ENCODE measurements at places on chromosomes 5 and 9.

GRCh38 chr5:79074641-79075040 lies 5.1 kb downstream of the BHMT2 start:
- peak; percentile 23 for ATAC-seq

DNA sequence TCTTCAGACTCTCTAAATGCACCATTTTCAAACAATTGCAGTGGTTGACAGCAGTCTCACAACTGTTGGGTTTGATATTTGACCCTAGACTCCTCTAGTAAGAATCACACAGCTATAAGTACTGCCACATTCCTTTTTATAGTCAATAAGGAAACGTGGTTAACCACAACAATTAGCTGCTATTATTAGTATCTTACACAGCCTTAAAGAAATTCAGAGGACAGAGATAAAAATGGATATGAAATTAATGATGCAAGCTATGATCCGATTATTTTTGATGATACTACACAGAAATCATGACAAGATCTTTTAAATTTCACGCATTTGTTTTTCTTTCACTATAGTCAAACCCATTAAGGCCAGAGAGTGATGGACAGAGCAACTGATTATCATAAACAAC lies 288.6 kb upstream of the C9orf72 start:
- ATAC-seq: no peak

- no peak for ATAC-seq
Observed at GRCh38 chr5:127824126-127824525, 120.9 kb downstream of the CCDC192 start.

- ATAC-seq: no peak
Observed at GRCh38 chr5:68318955-68319705, 103.6 kb downstream of the PIK3R1 start.

DNA sequence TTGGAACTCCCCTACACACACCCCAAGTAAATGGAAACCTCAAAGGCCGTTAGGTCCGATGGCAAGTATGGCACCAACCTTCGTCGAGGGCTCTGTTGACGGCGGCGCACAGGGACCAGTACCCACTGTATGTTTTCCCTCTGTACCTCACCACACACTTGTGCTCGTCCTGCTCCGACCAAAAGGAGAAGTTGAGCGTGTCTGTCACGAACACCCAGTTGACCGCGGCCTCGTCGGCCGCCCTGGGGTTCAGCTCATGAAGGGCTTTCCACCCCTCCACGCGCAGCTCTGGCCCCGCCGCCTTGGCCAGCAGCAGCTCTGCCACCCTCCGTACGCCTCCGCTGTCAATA lies 24.0 kb downstream of the HNRNPK start:
- ATAC-seq: no peak

- ATAC-seq: no peak
Observed at GRCh38 chr5:83426855-83427254, 44.7 kb upstream of the VCAN start.

GRCh38 chr9:16716601-16717000 lies 153.9 kb downstream of the BNC2 start:
- no peak for ATAC-seq

- ATAC-seq: no peak
Observed at GRCh38 chr5:79975422-79975821, 15.6 kb downstream of the MTX3 start.

GRCh38 chr9:19127871-19128500 lies 694 bp upstream of the PLIN2 start:
- ATAC-seq: peak; percentile 20

GRCh38 chr5:154274828-154275185 lies 84.3 kb downstream of the GALNT10 start:
- ATAC-seq: no peak

DNA sequence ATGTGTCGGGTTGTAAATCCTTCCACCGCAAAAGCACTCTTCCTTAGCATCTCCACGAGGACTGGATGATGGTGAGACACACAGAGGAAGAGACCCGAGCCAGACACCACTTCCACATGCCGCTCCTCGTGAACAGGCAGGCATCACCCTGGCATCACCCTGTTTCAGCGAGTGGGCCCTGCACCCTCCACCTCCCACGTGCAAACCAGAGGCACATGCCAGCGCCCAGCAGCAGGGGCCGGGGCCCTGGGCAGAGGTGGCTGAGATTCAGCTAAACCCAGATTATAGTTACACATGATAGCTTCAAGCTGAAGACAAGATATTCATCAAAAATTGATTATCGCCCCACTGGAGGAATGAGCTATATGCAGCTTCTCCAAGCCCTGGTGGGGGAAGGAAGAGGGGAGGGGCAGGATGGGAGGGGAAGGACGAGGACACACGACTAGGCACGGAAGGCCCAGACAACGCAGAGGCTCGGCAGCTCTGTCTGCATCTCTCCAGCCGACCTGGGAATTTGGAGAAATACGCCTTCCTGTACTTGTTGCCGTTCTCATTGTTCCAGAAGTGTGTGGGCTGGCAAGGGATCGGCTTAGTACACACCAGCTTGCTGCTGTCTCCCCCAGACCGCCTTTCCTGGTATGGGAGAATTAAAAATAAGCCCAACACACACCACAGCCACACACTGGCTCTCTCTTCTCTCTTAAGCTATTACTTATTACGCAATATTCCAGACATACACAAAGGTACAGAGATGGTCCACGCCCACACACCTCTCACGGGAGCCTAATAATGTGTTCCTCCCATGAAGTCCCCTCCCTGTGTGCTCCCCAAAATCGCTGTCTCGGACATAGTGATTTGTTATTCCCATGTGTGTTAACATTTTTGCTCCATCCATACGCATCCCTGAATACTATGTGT lies 50.4 kb upstream of the ZNF354A start:
- no peak for ATAC-seq

DNA sequence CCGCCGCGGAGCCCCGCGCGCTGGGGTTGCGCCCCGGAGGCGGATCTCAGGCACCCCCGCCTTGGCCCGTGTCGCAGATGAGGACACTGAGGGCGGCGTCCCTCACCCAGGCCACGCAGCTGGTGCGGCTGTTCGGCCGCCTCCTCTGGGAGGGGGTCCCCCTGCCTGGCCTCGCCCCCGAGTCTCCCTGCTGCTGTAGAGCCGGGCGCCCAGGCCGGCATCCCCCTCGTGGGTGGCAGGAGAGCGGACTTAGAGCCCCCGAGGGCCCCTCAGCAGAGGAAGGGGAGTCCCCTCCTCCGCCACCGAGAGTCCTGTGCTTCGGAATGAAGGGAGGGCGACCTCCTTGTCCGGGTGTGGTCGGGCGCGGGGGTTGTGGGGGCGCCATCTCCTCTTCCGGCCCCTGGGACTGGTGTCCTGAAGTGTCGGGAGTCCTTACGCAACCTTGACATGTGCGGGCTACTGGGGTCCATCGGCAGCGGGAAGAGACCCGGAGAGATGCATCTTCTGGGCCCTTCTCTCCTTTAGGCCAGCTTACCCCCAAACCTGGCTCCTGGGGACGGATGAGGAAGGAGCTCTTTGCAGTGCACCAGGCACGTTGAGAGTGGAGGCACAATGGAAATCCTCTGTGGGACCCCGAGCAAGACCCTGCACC lies 11.7 kb upstream of the EXOSC2 start:
- ATAC-seq: peak; percentile 45

DNA sequence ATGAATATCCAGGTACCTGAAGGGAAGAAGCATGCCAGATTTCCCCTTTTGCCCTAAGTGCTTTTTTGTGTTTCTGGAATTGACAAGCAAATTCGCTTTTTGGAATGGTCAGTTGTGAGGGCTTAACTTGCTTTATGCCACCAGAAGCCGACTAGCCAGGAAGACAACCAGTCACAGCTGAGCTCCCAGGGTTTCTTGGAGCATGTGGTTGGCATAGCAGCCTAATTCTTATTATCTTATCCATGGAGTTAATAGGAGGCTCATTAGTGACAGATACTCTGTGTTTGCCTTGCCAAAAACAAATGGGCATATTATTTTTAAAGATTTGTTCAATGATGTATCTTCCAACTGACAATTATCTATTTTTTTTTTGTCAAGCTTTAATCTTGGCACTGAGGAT lies 500.7 kb downstream of the PTPRD start:
- no peak for ATAC-seq

DNA sequence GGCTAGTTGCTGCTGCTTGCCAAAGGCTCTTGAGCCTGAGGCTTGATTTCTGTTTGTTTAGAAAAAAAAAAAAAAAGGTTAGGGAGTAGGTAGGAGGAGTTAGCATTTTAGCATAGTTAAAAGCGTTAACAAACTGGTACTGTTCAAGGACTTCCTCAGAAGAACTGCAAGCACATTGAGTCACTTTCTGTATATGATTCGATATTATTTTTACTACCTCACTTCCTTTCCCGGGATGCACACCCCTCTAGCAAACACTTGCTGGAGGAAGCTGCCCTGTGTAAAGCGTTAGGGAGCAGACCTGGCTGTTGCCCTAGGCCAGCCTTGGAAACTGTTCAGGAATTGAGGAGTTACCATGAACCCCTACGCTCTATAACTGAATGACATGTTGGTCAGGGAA lies 15.7 kb upstream of the CEP120 start:
- no peak for ATAC-seq

DNA sequence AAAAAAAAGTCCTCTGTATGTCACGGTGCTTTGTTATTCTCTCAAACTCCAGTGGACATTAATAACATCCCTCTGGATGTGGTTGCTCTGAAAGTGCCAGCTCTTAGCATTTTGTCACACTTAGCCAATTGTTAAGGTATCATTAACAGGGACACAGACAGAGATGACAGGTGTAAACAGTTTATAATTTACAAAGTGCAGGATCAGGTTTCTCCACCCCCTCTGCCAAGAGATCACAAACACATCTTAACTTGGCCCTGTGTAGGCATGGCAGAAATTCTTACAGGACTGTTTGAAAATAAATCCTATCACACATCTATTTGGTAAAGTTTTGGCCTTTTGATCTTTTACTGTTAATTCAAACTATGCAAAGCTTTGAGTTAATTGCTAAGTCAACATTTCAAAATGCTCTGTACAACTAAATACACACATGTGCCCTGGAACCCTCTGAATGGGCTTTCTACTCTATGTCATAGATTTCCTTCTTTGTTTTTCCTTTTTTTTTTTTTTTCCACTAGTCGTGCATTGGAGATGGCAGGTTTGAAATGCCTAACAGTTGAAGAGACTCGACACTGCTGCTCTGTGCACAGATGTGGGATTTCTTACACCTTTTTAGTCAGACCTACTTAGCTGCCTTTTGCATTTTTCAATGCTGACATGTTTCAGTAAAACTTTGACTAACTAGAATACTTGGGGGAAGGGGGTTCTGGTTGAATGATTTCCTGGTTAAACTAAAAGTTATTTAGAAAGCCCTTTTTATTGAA lies 41.7 kb downstream of the SEMA6A start:
- peak; percentile 13 for ATAC-seq

DNA sequence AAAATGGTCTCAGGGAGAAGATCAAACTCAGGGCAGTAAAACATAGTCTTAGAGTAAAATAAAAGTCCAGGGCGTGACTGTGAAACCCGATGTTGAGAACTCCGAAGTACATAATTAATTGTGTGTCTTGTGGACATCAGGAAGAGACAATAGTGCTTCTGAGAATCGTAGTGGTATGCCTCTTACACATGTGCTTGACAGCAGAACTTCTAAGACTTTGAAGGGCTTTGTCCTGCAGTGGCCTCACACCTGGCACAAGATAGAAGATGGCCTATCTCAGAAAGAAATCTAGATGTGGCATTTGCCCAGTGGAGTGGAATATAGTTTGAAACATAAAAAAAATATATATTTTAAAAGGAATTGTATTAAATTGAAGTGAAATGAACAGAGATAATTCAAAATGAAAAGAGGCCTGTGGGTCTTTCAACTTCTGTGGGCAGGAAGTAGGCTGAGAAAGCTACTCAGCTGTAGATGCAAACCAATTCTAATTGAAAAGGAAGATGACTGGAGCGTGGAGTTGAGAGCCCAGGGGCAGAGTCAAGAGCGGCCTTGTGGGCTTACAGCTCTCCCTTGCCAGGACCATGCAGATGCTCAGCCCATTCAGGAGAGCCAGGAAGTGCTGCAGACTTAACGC lies 468.4 kb downstream of the KDM4C start:
- ATAC-seq: no peak

DNA sequence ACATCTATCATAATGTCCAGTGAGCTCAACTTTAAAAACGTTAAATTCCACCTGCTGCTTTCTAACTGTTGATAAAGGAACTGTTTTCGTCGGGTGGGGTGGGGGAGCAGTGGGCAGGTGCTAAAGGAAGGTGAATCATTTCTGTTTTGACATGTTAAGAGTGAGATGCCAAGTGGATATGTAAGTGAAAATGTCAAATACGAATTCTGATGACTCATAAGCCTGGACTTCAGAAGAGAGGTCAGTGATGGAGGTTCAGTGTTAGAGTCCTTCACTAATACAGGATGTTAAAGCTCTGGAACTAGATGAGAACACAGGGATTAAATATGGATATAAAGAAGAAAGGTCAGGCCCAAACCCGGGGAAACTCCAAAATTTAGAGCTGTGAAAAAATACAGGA lies 617.9 kb upstream of the CTNND2 start:
- no peak for ATAC-seq

- ATAC-seq: no peak
Observed at GRCh38 chr5:60479542-60479941, 220.4 kb downstream of the DEPDC1B start.

DNA sequence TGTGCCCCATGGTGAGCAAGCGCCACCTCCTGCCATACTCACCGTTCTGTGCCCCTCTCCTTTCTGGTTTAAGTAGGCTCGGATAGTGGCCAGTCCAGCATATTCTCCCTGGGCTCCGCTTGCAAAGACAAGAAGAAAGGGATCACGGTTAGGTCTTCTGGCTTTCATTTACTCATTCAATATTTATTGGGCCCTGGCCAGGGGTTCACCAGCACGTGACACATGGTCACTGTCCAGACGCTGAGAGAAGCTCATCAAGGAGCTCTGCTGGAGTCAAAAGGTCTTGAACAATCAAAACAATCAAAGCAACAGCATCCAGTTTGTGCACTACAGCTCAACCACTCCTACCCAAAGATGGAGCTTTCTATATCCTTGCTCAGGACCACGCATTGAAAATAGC lies 80.2 kb downstream of the GLDC start:
- ATAC-seq: no peak

GRCh38 chr9:15735083-15735857 lies 182.4 kb downstream of the CCDC171 start:
- ATAC-seq: peak; percentile 100

GRCh38 chr9:36551129-36551528 lies 21.6 kb upstream of the MELK start:
- ATAC-seq: no peak

GRCh38 chr9:7273575-7273974 lies 515.8 kb downstream of the KDM4C start:
- no peak for ATAC-seq

- no peak for ATAC-seq
Observed at GRCh38 chr9:135045928-135046738, 41.3 kb upstream of the OLFM1 start.

GRCh38 chr9:129962889-129963703 lies 79.9 kb downstream of the FNBP1 start:
- ATAC-seq: peak; percentile 94

GRCh38 chr5:172835290-172835993 lies 1.4 kb downstream of the ERGIC1 start:
- ATAC-seq: no peak

DNA sequence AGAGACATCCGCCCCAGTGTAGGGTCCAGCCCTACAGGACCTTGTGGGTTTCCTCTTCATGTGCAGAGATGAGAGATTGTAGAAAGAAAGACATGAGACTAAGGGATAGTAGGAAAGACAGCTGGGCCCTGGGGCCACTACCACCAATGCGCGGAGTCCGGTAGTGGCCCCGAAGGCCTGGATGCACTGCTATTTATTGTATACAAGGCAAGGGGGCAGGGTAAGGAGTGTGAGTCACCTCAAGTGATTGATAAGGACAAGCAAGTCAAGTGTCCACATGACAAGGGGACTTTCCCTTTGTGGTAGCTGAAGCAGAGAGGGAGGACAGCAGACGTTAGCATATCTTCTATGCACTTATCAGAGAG lies 6.2 kb upstream of the TMEM141 start:
- peak; percentile 65 for ATAC-seq

Data from motor neuron (in vitro differentiated cells).